IMR-90 (cell line): ENCODE measurements at places on chromosomes 5 and 9. TPM values are rescaled to one million over a fixed set of nuclear protein-coding genes. Genes with fewer than 3 reads are reported as not detected.

Gene USP20
- 3.8 and 4.4 TPM in 2 replicates for total RNA-seq

DNA sequence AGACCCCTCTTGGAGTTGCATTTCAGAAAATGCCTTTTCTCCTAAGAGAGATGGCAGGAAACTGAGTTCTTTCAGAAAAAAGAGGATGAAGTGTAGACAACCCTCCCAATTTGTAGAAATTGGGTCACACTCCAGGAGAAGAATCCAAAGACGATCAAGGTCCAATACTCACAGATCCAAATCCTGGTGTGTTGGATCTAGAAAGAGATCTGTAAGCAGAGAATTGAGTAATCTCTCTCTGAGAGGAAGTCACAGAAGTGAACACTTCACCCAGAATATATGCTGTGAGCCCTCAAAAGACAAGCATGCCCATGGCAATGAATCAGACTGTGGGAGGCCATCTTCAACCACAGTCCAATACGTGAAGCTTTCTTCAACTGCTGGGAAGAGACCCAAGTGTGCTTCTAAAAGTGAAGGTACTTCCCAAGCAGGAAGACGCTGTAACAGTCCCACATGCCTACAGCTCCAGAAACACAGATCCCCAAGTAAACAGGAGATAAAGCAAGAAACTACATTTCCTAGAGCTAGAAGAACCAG is 182.7 kb downstream of the SMC2 start:
- no peaks in the 10 kb centered on the region for H3K4me1 ChIP-seq
- DNase-seq = no peak
- H3K27ac ChIP-seq = no peak overlapping the region
- no peaks in the 10 kb centered on the region for H3K27me3 ChIP-seq

- no peak overlapping the region for H3K4me3 ChIP-seq
- H3K27ac ChIP-seq = peak overlapping the region; percentile 57; the same call in 1 of the 2 replicates
- peak; percentile 94 for DNase-seq
- H3K36me3 ChIP-seq = peaks cover 9% of the 10 kb centered on the region
Measured at GRCh38 chr9:81632599-81632998, 56.7 kb downstream of the TLE1 start.

- no peak overlapping the region for H3K4me3 ChIP-seq
- H3K4me1 ChIP-seq = no peaks in the 10 kb centered on the region; the same call in 1 of the 2 replicates
- no peaks in the 10 kb centered on the region for H3K27me3 ChIP-seq
- no peak for DNase-seq
Measured at GRCh38 chr5:43891112-43891511, 288.1 kb downstream of the NNT start.

DNA sequence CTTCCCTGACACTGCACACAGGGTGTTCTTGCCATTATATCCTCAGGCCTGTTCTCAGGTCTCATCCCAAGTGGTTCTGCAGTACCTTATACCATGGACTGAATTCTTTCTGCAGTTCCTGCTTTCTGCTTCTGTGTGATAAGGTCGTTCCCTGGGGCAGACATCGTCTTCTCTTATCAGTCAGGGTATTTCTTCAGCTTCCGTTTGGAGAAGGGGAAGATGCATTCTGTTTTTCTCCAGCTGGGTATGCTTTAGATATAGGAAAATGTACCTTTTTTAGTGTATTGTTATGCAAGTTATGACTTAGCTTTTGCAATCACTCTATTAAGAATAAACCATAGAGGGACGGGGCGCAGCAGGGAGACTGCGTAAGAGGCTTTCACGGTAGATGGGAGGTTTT is 31.1 kb downstream of the RALGPS1 start:
- no peak for DNase-seq
- no peaks in the 10 kb centered on the region for H3K36me3 ChIP-seq
- peaks cover 2% of the 10 kb centered on the region; the same call in 1 of the 2 replicates for H3K4me1 ChIP-seq
- H3K27ac ChIP-seq = no peak overlapping the region
- H3K27me3 ChIP-seq = peaks cover 2% of the 10 kb centered on the region; the same call in 1 of the 2 replicates
- no peak overlapping the region for H3K4me3 ChIP-seq

DNA sequence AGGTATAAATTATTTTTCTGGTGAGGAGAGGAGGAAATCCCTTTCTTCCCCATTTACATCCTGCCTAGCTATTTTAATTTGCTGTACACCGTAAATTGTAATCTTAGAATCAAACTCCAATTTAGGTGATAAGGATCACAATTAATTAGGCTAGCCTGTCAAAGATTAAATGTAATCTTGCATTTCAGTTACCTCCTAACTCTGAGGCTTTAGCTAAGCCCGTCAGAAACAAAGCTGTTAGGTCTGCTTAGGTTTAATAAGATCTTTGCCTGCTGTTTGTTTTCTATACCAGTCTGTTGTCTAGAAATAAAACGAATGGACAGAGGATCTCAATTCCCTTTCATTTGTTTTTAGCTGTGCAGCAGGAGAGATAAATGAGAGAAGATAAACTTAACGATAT is 51.5 kb downstream of the PIK3R1 start:
- no peaks in the 10 kb centered on the region for H3K36me3 ChIP-seq
- DNase-seq = no peak
- no peak overlapping the region for H3K4me3 ChIP-seq
- peaks cover 16% of the 10 kb centered on the region for H3K4me1 ChIP-seq
- no peaks in the 10 kb centered on the region for H3K27me3 ChIP-seq
- H3K27ac ChIP-seq = no peak overlapping the region

DNA sequence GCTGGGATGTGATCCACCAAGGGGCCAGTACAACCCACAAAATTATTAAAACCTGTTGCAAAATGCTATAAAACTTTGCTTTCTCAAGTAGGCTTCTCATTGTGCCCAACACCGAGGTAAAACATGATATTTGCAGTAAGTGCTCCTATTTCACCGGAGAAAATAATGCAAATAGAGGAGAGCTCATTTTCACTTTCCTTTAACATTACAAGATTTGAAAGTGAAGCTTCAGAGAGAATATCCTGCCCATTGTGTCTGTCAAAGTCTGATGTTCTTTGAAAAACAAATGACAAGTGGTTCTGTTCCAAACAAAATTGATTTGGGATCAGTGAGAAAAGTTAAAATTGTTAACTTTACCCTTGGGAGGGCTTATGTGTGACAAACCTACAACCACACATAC is 287.1 kb downstream of the KCNN2 start:
- DNase-seq = no peak
- no peaks in the 10 kb centered on the region for H3K4me1 ChIP-seq
- no peaks in the 10 kb centered on the region for H3K36me3 ChIP-seq
- no peak overlapping the region for H3K27ac ChIP-seq
- no peaks in the 10 kb centered on the region for H3K27me3 ChIP-seq
- no peak overlapping the region for H3K4me3 ChIP-seq
